ENCODE measurements at places on chromosomes 5 and 9. TPM values are rescaled to one million over a fixed set of nuclear protein-coding genes. Genes with fewer than 3 reads are reported as not detected.

GRCh38 chr9:85702191-85702590 is 39.6 kb downstream of the AGTPBP1 start:
- no peak for DNase-seq

DNA sequence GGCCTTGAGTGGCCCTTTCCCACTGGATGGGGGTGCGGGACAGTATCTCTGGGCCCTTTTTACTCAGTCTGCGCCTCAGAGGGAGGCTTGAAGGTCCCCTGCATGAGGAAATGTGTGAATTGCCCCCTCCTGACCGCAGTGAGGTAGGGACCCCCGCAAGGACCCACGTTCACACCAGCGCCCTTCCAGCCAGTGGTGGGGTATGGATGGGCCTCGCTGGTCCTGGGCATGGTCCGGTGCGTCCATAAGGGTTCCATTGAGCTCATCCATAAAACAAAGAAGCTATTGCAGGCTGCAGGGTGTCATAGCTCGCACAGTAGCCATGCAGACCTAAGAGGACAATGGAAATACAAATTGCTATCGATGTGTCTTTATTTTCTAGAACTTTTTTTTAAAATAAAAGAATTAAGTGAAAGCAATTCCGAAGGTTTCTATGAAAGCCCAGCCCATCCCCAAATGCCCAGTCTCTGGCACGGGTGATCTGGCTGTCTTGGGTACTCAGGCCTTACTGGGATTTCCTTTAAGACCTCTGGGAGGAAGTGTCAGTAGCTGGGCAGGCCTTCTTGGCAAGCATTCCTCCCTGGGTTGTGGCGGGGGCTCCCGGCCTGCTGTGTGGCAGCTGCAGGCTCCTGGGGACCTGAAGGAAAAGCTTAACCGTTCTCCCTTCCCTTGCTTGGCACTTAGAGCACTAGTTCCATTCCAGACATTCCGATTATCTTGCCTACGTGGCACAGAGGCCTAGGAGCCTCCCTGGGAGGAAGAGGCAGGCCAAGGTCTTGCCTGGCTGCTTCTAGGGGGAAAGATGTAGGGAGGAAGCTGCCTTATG is 1.5 kb upstream of the SEMA5A start:
- peak; percentile 72 for DNase-seq

GRCh38 chr9:114908104-114908622 is 22.2 kb downstream of the TNFSF8 start:
- DNase-seq: no peak

SPINK1 gene
- total RNA-seq: 1,081 TPM

DNA sequence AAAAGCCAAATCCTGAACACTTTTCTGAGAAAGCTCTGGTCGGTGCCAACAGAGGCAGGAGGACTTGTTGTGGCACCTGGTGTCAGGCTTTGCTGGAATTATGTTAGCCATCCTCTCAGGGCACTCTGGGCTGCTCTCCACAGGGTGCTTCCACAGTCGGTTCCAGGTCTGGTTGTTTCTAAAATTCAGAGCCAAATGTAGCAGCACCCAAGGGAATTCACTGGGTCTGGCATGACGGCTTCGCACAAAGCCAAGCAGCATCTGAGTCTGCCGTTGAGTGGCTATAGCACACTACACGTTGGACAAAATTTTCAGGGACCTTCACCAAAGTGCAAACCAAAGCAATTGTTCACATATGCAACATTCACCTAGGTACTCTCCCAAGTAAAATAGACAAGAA is 110.2 kb downstream of the PJA2 start:
- DNase-seq: no peak

GRCh38 chr5:126852091-126852571 is 75.2 kb downstream of the LMNB1 start:
- no peak for DNase-seq

NOXA1 gene
- 27.2 TPM for total RNA-seq

- no peak for DNase-seq
Observed at GRCh38 chr5:105789246-105789645, 1881.5 kb downstream of the EFNA5 start.

DNA sequence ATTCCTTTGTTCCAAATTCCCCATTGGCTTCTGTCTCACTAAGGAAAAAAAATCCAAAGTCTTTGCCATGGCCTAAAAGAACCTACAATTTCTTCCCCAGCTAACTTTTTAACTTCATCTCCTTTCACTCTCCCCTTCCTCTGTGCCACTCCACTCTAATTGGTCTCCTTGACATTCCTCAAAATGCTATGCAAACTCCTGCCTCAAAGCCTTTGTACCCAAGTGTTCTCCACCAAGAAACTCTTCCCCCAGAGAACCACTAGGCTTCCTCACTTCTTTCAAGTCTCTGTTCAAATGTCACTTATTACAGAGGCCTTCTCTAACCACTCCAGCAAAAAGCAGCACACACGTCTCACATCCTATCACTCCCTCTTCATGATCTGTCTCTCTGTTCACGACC is 91.6 kb upstream of the NR4A3 start:
- no peak for DNase-seq

DNA sequence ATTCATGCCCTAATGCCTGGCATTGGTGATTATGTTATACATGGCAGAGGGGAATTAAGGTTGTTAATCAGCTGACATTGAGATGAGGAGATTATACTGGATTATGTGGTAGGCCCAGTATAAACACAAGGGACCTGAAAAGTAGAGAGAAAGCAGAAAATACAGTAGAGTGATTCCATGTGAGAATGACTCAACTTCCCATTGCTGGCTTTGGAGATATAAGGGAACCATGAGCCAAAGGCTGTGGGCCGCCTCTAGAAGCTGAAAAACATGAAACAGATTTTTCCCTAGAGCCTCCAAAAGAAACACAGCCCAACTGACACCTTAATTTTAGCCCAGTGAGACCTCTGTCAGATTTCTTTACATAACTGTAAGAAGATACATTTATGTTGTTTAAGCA is 65.0 kb upstream of the CTXN3 start:
- no peak for DNase-seq

DNA sequence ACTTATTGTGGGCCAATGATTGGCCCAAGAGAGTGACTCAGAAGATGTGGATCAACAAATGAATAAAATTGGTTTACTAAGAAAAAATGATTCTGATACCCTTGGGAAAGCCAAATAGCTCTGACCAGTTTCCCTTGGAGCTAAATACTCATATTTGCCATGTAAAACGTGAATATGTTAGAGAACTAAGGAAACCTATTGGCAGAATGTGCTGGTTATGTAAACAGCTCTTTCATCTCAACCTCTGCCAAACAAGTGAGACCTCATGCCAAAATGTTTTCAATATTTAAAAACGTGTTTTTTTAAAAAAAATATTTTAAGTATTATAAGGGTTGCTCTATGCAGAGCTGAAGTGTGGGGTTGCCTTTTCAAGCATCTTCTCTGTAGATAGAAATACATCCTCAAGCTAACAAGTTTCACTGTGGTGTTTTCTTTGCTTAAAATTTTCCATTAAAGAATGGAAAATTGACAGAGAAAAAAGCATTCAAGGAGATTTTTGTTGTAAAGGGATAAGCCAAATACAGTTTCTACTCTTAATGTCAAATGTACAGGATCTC is 186.9 kb upstream of the TUT7 start:
- no peak for DNase-seq

GPRIN1 gene
- total RNA-seq: 1.6 TPM
